Umbilical cord (tissue), 2 donors: ENCODE measurements at places on chromosomes 6 and 20. TPM values are rescaled to one million over a fixed set of nuclear protein-coding genes. Genes with fewer than 3 reads are reported as not detected.

Gene MATN4
- not detected for total RNA-seq

Gene FOXF2
- 0.96 TPM for total RNA-seq

Gene RPL7L1
- 77.3 TPM for total RNA-seq

Gene FBXO30
- total RNA-seq, result 28.4 TPM

Gene RGS17
- 6.7 TPM for total RNA-seq

Gene POM121L2
- not detected for total RNA-seq

Gene HMGN3
- total RNA-seq, result 33.5 TPM

GRCh38 chr20:35954907-35955251 is 577 bp upstream of the SCAND1 start:
- DNase-seq, result no peak

DNA sequence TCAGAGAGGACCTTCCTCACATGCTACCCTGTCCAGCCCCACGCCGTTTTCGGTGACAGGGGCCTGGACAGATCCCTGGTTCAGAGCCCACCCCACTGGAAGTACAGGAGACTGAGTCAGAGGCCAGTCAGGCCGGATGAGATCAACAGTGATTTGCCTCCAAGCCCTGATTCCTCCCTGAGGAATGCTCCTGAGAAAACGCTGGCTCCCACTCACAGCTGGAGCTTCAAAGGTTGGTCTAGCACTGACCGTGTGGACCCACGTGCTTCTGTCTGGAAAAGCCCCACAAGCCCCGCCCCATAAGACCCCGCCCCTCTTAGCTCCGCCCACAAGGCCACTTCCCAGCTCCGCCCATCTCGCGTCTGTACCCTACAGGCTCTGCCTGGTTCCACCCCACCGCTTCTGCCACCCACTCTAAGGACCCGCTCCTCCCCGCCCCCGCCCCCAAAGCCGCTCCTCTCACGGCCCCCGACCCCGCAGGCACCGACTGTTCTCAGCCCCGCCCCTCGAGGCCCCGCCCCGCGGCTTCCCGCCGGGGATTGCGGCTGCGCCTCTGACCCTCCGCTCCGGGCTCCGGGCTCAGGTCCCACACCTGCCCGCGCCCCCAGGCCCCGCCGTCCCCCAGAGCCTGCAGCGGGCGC is 64.9 kb upstream of the BHLHE23 start:
- no peak for DNase-seq

GRCh38 chr6:39530201-39530759 is 194.9 kb downstream of the KIF6 start:
- DNase-seq, result no peak

GRCh38 chr6:5208057-5208456 is 52.7 kb downstream of the LYRM4 start:
- no peak for DNase-seq

- no peak for DNase-seq
Measured at GRCh38 chr20:41618807-41619311, 682 bp upstream of the CHD6 start.

DNA sequence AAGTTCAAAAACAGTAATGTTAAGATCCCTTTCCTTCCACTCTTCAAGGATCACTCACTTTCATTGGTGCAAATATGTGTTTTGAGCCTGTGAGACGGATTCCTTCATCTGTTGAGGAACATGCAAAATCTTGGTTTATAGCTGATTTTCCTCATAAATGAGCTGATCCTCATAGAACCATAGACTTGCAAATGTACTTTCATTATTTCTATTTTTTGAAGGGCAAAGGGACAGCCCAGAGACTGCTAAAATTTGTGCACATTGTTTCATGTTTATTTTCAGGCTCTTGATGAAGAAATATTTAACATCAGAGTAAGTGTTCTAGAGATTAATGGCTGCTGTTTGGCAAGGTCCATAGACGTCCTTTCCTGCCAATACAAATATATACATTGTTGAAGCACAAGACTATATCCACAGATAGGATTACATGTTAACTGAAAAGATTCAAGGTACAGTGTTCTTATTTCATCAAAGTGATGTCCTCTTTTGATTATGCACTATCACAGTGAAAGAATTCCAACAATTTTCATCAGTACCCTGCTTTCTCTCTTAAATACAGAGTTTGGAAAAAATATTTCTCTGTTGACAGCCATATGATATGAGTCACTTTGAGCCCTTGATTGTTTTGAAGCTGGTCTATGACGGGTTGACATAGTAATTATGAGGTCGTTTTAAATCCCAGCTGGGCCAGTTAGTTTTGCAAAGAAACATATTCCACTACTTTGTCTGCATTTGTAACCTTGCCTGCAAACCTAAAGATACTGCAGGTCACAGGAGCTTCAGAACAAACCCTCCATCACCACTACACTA is 95.7 kb downstream of the FILIP1 start:
- DNase-seq, result peak; percentile 45

GRCh38 chr6:20932284-20932683 is 398.0 kb downstream of the CDKAL1 start:
- no peak for DNase-seq

DNA sequence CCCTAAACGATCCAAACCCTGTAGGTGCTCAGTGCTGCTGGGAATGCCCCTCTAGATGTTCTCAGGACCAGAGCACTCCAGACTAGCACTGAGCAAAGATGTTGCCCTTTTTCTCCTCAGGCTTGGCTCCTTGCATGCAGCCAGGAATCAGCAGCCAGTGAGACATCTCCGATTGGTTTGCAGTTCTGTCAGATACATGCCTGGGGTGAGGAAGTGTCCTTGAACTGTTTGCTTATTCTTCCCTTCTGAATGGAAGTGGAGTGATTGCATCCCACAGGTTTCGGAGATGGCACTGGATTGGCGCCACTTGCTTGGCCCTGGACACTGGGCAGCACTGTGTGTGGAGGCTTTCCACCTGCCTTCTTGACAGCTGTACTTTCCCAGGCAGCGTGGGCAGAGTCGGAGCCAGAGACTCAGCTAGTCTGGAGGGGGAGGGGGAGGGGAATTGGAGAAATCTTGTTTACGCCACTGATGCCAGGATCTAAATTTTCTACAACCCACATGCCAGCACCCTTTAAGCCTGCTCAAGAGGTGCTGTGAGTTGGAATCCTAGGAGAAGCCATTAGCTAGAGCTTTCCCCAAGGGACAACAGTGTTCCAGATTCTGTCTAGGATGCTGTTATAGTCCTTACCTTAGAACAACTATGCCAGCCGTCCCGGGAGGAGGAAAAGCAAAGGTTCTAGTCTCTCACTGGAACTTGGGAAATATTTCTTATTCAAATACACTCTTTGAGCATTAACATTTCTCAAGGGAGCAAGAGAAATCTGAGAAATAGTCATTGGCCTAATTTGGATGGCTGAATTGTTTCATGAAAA is 49.2 kb upstream of the SASH1 start:
- DNase-seq, result no peak

DNA sequence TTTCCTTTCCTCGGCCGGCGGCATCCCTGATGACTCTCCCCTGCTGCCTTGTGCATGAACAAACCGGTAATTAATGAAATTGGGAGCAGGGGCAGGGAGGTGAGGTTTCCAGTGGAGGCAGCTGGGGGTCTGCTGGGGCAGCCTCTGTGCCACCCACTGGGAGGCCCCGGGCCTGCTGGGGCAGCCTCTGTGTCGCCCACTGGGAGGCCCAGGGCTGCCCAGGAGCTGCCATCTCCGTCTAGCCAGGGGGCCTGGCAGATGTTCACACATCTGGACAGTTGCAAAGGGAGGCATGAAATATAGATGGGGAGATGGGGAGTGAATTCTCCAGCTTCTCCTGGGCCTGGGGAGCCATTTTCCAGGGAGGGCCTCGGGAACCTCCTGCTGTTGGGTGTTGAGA is 33.8 kb downstream of the TOX2 start:
- no peak for DNase-seq

- no peak for DNase-seq
Measured at GRCh38 chr6:33543116-33543515, 37.0 kb downstream of the BAK1 start.

GRCh38 chr6:156057869-156058268 is 602.2 kb upstream of the NOX3 start:
- DNase-seq, result no peak

- no peak for DNase-seq
Measured at GRCh38 chr20:57524511-57525176, at the start of gene CTCFL. Gene CTCFL, minus strand, starts transcription at chr20:57525140. Its CDS starts 935 bp downstream, at chr20:57524205.
